ENCODE measurements at places on chromosomes 2 and 18.

GRCh38 chr2:8956774-8957173 is 46.7 kb downstream of the MBOAT2 start:
- no peak for DNase-seq

DNA sequence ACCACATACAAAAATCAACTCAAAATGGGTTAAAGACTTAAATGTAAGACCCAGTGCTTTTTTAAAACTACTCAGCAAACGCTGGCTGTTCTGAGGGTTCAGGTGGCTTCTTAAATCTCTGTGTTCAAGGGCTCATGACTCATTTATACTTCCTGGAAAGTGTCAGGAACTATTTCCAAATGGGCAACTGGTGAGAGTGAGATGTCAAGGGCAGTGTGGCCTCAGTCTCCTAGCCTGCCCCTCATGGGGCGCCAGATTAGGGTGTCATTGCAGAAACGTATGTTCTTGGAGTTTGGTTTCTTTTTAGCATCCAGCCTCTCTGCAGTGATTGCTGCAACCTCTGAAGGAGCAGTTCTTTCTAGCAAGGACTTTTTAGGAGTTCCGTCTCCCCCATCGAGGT is 485.4 kb downstream of the TNS1 start:
- DNase-seq = no peak

DNA sequence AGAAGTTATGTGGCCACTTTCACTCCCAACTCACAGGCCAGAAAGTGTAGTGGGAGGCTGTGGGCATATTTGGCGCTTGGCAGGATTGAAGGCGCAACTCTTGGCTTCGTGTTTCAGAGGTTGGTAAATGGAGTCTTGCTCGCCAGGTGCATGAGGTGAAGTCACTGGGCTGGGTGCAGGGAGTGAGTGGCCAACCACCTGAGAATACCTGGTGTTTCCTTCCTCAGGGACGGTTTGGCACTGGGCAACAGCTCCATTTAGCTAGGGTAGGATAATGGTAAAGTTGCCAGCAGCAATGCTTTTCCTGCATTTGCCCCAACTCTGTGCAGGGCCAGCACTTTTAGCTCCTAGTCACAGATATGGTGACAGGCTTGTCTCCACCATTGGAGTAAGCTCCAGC is 115.9 kb downstream of the AGAP1 start:
- DNase-seq = no peak

- no peak for DNase-seq
These were observed 10.2 kb upstream of the TFCP2L1 start for GRCh38 chr2:121294881-121295840.

DNA sequence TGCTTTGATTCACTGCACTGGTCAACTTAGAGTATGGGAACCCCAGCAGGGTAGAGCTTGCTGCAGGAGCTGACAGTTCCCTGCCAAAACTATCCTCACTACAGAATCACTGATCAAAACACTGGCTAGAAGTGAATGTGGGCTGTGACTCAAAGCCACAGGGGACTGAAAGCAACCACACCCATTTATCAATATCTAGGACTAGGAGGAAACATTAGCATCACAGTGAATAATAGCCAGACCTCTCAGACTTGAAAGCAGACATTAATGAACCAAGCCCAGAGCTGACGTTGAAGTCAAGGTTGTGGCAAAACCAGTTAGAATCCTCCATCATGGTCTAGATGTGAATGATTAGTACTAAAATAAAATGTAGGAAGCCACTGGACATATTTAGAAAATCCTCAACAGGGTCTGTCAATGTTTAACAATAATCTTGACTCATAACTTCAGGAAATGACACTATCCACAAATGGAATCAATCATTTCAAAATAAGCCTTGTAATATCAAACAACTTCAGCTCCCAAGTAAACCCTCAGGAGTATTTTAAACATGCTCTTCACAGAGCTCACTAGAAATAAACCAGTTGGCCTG is 131.4 kb downstream of the CDH20 start:
- no peak for DNase-seq

GRCh38 chr2:206801418-206802189 is 36.2 kb downstream of the FASTKD2 start:
- no peak for DNase-seq

- DNase-seq = no peak
These were observed 62.1 kb upstream of the GLI2 start for GRCh38 chr2:120673571-120674061.

DNA sequence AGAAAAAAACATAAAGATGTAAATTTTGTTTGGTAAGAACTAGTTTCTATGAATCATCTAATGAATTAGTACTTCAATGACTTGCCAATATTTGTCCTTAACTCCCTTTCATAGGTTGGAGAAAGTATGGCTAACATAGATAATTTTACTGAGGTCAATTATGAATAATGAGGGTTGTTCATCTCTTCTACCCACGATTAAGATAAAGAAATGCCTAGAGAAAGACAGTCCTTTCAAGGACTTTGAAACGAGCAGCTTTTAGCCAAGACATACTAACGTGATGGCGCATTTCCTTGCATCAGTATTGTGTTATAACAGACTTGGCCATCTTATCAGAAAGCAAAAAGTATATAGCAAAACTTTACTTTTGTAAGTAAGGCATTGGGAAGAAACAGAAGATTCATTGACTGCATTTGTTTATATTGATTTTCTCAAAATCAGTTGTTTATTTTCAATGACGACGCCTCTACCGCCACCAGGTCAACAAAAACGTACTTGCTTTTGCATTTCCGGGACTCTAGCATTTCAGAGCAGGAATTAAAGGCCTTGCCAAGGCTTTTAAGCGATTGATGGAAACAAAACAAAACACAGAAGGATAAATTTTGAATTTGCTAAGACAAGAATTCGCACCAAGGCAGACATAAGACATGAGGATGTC is 961 bp downstream of the RBM43 start:
- no peak for DNase-seq

DNA sequence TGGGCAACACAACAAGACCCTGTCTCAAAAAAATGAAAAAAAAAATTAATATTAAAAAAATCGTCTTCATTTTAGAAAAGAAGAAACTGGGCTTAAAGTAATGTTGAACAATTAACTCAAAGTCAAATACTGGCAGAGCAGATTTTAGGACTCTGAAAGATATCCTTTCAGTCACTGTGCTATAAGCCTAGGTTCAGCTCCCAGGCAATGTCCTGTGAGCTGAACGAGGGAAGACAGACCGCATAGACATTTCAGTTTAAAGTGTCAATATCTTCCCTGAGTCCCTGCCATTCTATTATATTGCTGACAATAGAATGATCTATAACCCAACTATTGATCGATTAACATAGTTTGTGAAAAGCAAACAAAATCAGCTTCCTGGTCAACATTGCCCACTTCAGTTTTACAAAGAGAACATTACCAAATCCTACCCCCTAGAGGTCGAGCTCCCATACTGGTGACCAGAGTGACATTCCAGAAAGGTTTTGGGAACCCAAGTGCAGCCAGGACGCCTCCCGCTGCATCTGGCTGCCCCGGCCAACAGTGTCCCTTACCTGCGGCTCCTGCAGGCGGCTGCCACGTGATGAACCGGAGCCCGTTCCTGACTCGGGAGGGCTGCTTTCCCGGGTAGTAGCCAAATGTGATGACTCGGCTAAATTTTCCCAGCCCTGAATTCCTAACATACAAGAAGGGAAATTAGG is 639 bp downstream of the MRO start:
- DNase-seq = no peak

DNA sequence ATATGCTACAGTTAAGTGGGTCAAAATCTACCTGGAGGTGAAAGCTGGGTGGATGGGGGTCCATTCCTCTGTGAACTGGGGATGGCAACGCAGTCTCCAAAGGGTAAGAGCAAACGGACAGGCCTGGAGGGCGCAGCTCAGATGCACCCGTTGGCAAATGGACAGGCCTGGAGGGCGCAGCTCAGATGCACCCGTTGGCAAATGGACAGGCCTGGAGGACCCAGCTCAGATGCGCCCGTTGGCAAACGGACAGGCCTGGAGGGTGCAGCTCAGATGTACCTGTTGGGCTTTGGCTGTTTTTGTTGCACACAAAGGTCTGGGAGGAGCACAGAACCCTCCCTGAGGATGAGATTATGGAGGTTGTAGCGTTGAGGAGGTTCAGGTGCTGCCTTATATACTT is 33.7 kb downstream of the RBFA start:
- DNase-seq = no peak

GRCh38 chr2:106537047-106537446 is 49.9 kb downstream of the CD8B2 start:
- DNase-seq = no peak

- DNase-seq = no peak
These were observed 5.3 kb upstream of the TYMS start for GRCh38 chr18:652131-652530.

- no peak for DNase-seq
These were observed 26.5 kb upstream of the ZNF516 start for GRCh38 chr18:76521417-76522121.

DNA sequence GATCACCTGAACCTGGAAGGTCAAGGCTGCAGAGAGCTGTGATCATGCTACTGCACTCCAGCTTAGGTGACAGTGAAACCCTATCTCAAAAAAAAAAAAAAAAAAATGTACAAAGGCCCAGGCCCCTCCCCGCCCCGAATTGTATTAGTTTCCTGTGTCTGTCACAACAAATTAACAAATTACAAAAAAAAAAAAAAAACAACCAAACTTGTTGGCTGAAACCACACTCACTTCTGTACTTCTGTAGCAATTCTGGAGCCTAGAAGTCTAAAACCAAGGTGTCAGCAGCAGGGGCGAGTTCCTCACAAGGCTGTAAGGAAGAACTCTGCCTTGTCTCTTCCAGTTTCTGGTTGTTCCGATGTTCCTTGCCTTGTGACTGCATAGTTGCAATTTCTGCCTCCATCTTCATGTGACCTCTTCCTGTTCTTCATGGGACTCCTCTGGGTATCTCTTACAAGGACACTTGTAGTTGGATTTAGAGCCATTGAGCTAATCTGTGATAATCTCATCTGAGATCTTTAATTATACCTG is 100.8 kb upstream of the ZSWIM2 start:
- no peak for DNase-seq

- DNase-seq = no peak
These were observed 57.7 kb downstream of the PELI1 start for GRCh38 chr2:64086347-64087082.

GRCh38 chr18:9008709-9009635 is 93.5 kb upstream of the NDUFV2 start:
- no peak for DNase-seq

DNA sequence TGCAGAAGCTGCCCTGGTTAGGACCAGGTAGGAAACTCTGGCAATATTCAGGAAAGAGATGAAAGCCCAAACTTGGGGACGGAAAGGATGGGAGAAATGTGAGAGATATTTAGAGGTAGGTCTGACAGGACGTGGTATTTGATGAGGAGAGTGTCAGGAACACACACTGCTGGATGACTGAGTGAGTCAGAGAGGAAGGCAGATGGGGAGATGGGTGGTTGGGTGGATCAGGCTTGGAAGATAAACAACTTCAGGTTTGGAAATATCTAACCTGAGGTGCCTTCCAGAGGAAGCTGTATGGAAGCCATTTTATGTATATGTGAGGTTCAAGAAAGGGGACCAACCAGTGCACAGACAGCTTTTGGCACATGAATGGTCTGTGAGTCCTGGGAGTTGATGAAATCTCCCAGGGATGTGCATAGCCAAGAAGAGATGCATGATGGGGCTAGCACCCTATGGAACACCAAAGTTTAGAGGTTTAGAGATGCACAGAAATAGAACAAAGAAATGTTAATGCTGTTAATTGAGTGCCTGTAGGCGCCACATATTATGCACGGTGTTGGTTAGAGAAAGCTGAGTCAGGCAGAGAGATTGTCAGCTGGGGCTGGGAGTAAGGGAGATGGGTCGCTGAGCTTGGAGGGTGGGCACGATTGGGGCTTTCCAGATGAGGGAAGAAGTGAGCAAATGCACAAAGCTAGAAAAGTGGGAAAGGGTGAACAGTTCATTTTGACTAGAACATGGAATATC is 101.0 kb downstream of the VIT start:
- no peak for DNase-seq

DNA sequence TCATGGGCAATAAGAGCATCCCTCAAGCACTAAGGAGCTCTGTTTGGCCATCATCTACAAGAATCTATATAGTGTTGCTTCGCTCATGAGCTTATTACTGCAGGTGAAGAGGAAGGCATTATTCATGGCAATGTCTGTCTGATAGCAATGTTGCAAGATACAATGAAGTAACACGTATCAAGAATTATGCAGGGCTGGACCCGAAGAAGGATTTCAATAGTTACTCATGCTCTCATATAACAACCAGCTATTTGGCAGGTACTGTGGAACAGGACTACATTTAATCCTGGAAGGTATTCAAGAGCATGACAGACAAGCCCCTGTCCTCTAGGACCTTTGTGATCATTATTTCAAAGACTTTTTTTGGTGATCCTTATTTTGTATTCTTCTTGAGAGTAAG is 109.6 kb downstream of the LAMA3 start:
- DNase-seq = no peak

GRCh38 chr2:240396623-240397541 is 38.6 kb upstream of the GPC1 start:
- DNase-seq = no peak

GRCh38 chr18:64294967-64295366 is 146.1 kb upstream of the LINC00305 start:
- no peak for DNase-seq

GRCh38 chr18:67132919-67133318 is 383.6 kb downstream of the DSEL start:
- DNase-seq = no peak

- DNase-seq = no peak
These were observed 543.0 kb downstream of the TNS1 start for GRCh38 chr2:217459680-217460405.

DNA sequence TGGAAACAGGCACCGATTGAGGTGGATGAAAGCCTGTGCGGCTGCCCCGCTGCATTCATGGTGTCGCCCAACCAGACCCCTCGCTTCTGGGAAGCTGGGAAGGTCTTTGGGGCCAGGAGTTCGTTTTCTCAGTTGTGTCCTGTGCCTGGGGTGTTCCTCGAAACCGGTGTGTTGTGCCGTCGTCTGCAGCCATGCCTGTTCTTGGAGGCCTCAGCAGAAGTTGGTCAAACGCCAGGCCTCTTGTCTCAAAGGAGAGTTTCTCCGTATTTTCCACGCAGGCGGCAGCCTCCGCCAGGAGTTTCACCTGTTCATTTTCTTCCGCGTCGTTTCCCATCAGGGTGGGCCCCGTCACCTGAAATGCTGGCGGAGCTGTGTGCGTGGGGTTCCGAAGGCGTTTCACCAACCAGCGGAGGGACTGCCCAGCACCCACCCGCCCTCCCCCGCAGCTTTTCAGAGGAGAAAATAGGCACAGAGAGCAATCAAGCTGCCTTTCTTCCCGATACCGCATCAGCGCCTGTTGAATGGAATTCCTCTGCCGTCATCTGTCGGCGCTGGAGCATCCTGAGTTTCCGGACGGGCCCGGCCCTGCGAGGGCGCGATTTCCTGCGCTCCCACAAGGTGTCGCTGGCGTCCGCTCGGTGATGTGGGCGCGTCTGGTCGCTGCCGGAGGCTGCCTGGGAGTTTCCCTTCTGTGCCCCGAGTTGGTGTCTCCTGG is 17.0 kb upstream of the NFATC1 start:
- no peak for DNase-seq

GRCh38 chr2:198498516-198498915 is 694.1 kb downstream of the PLCL1 start:
- DNase-seq = no peak

Measured in esophagus squamous epithelium (tissue), 5 donors.